Stimulated activated CD4-positive, alpha-beta T cell treated with anti-CD3 and anti-CD28 coated beads, Interleukin-12 subunit alpha, Interleukin-12 subunit beta, amount 100 ng/mL, for 48 hours (primary cell): ENCODE measurements at places on chromosomes 16 and 17.

- DNase-seq, result no peak
Measured at GRCh38 chr17:34826332-34826731, 134.9 kb downstream of the CCT6B start.

DNA sequence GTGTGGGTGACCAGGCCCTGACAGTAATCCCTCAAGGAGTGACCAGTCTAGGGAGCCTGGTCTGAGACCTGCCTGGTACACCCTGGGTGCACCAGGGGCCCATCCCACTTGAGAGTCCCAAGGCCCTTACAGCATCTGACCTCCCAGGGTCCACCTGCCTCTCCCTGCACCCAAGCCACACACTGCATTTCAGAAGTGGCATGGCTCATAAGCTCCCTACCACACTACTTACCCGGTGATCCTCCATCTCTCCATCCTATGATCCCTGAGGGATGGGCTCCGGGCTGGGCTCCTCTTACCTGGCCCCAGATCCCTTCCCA is 40.6 kb downstream of the LGALS9 start:
- DNase-seq, result no peak

DNA sequence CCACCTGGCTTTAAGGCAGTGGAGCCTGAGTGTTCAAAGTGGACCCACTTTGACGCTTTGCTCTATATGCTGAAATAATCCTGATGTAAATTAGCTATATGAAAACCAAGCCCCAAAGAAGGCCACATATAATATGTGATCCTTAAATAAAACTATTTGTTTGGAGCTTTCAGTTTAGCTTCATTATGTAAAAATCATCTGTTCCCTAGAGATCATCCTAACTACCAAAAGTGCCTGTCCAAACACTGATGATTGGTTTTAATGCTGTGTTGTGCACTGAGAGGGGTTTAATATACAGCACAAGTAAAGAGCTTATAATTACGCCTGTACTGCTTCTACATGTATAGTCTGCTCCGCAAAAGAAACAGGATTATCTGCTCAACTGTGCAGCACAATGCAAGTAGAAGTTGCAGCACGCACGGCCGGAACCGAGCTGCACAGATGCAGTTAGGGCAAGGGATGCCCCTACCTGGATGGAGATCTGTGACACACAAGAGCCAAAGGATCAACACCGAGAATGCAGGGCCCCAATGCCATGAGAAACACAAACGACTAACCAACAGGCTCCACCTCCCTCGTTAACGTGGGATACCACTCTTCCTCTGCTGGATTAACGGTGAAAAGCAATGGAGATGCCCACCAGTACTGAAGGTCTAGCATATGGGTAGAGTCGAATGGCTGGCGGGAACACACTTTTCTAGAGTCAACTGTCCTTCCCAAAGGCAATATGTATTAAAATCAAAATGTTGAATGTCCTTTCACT is 20.5 kb downstream of the USP7 start:
- DNase-seq, result no peak

- DNase-seq, result no peak
Measured at GRCh38 chr17:55452139-55452790, 30.6 kb upstream of the MMD start.

DNA sequence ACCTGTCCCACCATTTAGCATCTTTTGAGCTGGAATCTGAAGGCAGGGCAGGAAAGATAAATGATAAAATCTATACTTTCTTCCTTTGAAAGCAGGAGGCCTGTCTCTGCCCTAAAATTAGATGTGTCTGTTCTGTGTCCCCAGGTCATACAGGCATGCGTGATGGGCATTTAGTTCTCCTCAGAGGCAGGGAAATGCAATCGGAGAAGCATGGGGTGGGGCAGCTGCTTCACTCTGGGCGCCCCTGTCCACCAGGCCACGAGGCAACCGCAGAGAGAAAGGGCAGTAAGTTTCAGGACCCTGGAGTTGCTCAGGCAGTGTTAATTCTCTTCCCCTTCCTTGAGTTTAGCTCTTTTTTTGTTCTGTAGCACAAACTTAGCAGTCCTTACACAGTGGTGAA is 25.1 kb downstream of the CLUAP1 start:
- no peak for DNase-seq

- DNase-seq, result no peak
Measured at GRCh38 chr17:56994009-56994792, 16.3 kb downstream of the SCPEP1 start.

GRCh38 chr17:8588877-8589554 is 41.5 kb downstream of the MYH10 start:
- no peak for DNase-seq

DNA sequence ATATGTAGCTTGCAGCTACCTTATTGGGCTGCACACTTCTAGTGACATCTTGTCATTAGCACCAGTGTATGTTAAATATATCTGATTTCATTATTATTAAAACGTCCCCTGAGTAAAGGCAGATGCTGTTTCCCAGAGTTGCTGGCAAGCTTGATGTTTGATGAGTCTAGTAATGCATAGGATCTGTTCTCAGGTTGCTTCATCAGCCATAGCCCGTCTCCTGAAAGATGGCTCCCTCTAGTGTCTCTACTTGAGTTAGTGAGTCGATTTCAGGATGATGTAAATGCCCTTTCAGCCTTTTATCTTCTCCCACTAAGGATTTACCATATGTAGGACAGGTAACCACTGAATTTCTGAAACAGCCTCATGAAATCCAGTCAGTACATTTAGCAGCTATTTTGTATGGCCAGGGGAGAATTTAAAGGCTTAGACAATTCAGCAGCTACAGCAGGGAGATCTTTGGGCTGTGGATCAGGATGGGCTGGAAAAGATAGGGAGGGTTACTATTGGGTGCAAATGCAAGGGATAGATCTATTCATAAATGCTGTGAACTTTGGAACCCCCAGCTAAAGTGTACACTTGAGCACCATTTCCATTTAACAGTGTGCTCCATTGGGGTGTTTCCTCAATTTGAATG is 376.3 kb downstream of the CNTNAP4 start:
- no peak for DNase-seq

DNA sequence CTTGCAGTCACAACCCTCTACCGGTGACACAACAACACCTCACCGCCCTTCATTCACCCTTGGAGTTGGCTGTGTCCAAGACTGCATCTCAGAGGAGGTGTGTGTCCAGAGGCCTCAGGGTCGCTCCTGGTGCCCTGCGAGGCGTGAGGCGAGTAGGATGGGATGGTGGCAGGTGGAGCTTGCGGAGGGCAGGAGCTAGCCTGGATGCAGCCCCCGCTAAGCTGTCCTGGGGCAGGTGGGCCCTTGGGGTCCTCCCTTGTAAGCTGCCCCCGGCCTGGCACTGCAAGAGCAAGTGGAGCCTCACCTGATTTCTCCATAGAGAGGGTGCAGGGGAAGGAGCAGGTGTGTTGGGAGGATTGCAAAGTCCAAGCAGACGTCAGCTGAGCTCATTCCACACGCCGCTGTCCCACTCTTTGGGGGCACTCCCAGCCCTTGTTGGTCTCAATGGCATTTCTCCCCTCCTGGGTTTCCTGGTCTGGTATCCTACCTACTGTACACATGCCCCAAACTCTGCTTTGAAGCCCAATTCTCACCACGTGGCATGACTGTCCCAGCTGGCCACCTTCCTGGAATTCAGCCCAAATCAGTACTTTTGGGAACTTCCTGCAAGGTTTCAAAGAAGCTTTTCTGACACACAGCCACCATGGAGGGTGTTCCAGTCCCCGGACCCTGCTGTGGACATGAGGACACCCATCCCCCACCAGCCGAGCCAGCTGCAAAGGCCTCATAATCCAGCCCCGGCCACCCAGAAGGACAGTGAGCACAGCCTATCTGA is 18.1 kb upstream of the ICAM2 start:
- DNase-seq, result no peak
